ENCODE measurements at places on chromosomes 16 and 17. TPM values are rescaled to one million over a fixed set of nuclear protein-coding genes. Genes with fewer than 3 reads are reported as not detected.

The KCNG4 gene
- total RNA-seq, result not detected

GRCh38 chr17:51018541-51018940 is 102.1 kb downstream of the SPAG9 start:
- H3K27me3 ChIP-seq, result no peaks in the 10 kb centered on the region
- no peak overlapping the region for H3K4me3 ChIP-seq
- DNase-seq, result no peak

GRCh38 chr17:37642681-37643080 is 565 bp downstream of the DDX52 start:
- H3K4me1 ChIP-seq, result peaks cover 10% of the 10 kb centered on the region
- peak; percentile 14 for DNase-seq
- no peaks in the 10 kb centered on the region for H3K36me3 ChIP-seq
- H3K4me3 ChIP-seq, result peak overlapping the region; percentile 89

GRCh38 chr17:27488231-27488630 is 32.0 kb downstream of the KSR1 start:
- H3K4me1 ChIP-seq, result no peaks in the 10 kb centered on the region
- no peak overlapping the region for H3K4me3 ChIP-seq
- H3K27me3 ChIP-seq, result no peaks in the 10 kb centered on the region
- no peaks in the 10 kb centered on the region for H3K36me3 ChIP-seq

The NOTUM gene
- total RNA-seq, result not detected

The TEX14 gene
- 0.54 TPM for total RNA-seq

The DNAI2 gene
- 1.8 TPM for total RNA-seq

The JPH3 gene
- total RNA-seq, result not detected

DNA sequence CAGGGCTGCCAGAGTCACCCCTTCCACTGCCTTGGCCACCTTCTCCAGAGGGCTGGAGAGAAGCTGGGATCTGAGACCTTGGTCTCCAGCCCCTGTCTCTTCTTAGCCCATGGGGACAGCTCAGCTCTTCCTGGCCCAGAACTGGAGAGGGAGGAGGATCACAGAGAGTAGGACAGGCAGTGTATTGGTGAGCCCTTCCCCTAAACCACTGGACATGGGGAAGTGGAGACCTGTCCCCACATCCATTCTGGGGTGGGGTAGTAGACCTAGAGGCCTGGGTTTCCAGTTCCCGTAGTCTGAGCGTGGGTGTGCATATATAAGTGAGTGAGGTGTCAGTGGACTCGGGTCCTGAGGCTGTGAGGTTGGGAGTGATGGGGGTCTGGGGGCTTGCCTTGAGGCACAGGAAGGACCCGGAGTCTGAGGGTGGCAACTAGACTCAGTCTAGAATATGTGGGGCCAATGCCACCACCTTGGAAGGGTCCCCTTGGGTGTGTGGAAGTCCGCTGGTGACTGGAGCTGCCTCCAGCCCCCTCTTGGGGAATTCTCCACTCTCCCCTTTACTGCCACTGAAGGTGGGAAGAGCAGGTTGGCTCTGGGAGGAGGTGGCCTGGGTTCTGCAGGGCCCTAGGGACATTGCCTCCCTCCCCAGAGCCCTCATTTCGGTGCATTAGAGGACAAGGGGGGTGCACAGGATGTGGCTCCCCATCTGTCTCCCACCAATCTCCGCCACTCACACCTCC is 19.9 kb downstream of the GJD3 start:
- DNase-seq, result no peak
- H3K27me3 ChIP-seq, result no peaks in the 10 kb centered on the region
- peak overlapping the region; percentile 69 for H3K27ac ChIP-seq

The GGA2 gene
- 138 TPM for total RNA-seq

The SSTR5 gene
- not detected for total RNA-seq
